ENCODE measurements at places on chromosomes 5 and 9. TPM values are rescaled to one million over a fixed set of nuclear protein-coding genes. Genes with fewer than 3 reads are reported as not detected.

Gene COX7C
- total RNA-seq: 309 TPM

Gene SHB
- total RNA-seq: 5.2 TPM

Gene HMMR
- total RNA-seq: 0.84 TPM

Gene TSLP
- 0.21 TPM for total RNA-seq

Gene IL11RA
- 17.8 TPM for total RNA-seq

Gene PCDHGA5
- total RNA-seq: 0.21 TPM

Gene PIP5K1B
- 1.5 TPM for total RNA-seq

Gene SLC46A2
- 0.94 TPM for total RNA-seq
